T-helper 17 cell (primary cell): ENCODE measurements at places on chromosomes 4 and X. TPM values are rescaled to one million over a fixed set of nuclear protein-coding genes. Genes with fewer than 3 reads are reported as not detected.

The PLP1 gene
- not detected for total RNA-seq

The PABPC1L2A gene
- total RNA-seq, result not detected

The ANKRD50 gene
- 0.17 TPM for total RNA-seq

The CHRDL1 gene
- total RNA-seq, result not detected

- no peak overlapping the region for H3K27ac ChIP-seq
- no peaks in the 10 kb centered on the region for H3K36me3 ChIP-seq
- H3K4me1 ChIP-seq, result peaks cover 7% of the 10 kb centered on the region
- H3K27me3 ChIP-seq, result peaks cover 9% of the 10 kb centered on the region
Measured at GRCh38 chrX:77450996-77451395, 3.8 kb downstream of the FGF16 start.

DNA sequence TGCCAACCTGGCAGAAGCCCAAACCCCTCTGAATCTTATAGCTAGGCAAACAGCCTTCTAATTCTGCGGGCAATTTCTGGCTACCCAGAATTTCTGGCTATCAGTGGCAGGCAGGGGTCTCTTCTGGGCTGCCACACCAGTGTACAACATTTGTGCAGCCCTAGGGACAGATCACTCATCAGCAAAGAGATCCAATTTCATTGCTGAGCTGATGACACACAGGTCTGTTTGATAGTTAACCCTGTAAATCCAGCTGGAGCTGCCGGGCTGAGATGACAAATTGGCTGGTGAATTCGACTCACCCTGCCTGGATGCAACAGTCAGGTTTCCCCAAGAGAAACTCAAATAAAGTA lies 2.4 kb downstream of the MID1 start:
- H3K27ac ChIP-seq, result no peak overlapping the region
- H3K36me3 ChIP-seq, result no peaks in the 10 kb centered on the region
- H3K4me1 ChIP-seq, result peaks cover 3% of the 10 kb centered on the region
- H3K27me3 ChIP-seq, result peaks cover 32% of the 10 kb centered on the region

GRCh38 chrX:9927698-9928482 lies 39.3 kb upstream of the CLDN34 start:
- no peaks in the 10 kb centered on the region for H3K4me1 ChIP-seq
- DNase-seq, result no peak
- no peaks in the 10 kb centered on the region for H3K36me3 ChIP-seq
- H3K27ac ChIP-seq, result no peak overlapping the region
- H3K27me3 ChIP-seq, result no peaks in the 10 kb centered on the region

GRCh38 chr4:95272797-95273196 lies 276.0 kb downstream of the UNC5C start:
- H3K36me3 ChIP-seq, result no peaks in the 10 kb centered on the region
- no peak for DNase-seq
- H3K27me3 ChIP-seq, result peaks cover 10% of the 10 kb centered on the region
- no peak overlapping the region for H3K27ac ChIP-seq
- no peaks in the 10 kb centered on the region for H3K4me1 ChIP-seq

GRCh38 chrX:44253575-44253942 lies 89.9 kb downstream of the EFHC2 start:
- peak overlapping the region; percentile 68 for H3K4me3 ChIP-seq
- H3K36me3 ChIP-seq, result peaks cover 4% of the 10 kb centered on the region
- no peaks in the 10 kb centered on the region for H3K27me3 ChIP-seq
- no peak for DNase-seq
- H3K27ac ChIP-seq, result peak overlapping the region; percentile 98
- H3K4me1 ChIP-seq, result peaks cover 12% of the 10 kb centered on the region

DNA sequence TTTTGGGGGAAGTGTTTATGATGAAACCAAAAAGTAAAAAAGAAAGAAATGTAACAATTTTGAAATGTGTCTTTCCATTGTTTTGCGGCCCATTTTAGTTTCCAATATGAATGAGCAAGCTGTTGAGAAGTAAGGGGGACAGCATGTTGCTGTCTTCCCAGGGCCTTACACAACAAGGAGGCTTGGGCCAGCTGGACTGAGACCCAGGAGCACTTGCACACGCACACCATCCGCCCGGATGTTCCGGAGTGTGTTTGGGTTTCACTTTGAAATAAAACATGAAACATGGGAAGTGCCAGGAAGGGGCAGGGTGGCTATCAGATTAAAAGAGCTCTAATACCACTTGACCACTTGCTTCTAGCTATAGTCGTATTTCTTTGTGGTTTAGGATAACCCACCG lies 144.4 kb downstream of the NHS start:
- H3K4me1 ChIP-seq, result no peaks in the 10 kb centered on the region
- no peak overlapping the region for H3K27ac ChIP-seq
- no peak overlapping the region for H3K4me3 ChIP-seq
- H3K27me3 ChIP-seq, result no peaks in the 10 kb centered on the region
- DNase-seq, result no peak

DNA sequence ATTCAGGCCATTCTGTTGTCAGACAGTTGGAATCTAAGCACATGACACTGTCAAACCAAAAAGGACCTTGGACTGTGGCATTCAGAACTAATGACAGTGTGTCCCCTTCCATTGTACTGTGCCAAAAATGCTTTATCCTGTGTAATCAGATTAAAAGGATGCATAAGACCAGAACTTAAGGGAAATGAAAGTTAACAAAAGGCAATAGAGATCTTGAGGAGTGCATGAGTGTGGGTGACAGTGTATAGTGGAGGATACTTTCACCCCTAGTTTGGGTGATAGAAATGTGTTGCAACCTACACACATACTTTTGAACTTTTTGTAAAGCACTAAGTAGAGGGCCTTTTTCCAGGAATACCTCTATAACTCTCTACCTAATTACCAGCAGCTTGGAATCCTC lies 4.5 kb downstream of the CYSLTR1 start:
- H3K4me1 ChIP-seq, result peaks cover 24% of the 10 kb centered on the region
- no peaks in the 10 kb centered on the region for H3K36me3 ChIP-seq
- DNase-seq, result no peak
- H3K27me3 ChIP-seq, result no peaks in the 10 kb centered on the region
